ENCODE measurements at places on chromosomes 2 and 18.
A peak's percentile ranks its signal among the peaks of the same experiment; 100 is the strongest.

DNA sequence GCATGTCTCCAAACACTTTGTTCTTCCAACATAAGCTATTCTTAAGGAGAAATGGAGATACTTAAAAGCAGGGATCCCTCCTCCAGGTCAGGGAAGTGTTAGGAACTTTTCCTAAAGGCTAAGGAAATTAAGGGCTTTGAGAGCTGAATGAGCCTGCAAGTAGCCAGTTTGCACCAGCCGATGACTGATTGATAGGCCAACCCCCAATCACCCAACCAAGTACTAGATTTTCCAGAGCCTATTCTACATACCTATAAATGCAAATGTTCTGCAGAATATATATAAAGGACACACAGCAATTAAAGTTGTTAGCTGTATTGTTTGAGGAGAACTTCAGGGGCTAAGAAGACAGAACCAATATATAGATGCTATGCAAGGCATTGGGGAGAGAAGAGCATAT, 547.6 kb downstream of the NRXN1 start:
- DNase-seq = no peak

- DNase-seq = peak; percentile 20
These were observed 73.4 kb downstream of the CDCA7 start for GRCh38 chr2:173427887-173428668.

DNA sequence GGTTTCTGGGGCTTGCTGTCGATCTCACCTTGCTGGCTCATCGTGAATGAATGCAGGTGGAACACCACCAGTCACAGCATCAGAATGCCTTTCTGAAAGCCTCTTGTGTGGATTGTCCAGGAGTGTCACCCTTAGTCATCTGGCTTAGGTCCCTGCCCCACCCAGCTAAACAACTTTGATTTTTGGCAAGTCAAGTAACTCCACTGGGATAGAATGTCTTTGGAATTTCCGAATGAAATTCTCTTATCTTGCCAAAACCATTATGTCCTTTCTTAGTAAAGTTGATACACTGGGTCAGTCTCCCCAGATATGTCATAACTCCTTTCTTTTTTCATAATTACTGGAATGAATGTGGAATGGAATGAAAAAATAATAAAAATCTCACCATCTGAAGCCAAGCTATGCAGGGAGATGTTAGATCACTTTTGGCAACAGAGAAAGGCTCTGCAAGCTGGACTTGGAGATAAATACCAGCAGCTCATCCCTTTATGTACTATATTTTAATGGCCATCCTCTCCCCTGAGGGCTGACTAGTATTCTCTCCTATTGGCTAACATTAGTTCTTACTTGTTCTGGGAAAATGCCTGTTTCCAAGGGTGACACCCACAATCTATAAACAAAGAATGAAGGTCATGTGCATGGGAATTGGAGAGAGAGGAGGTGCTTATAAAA, 35.4 kb downstream of the INSIG2 start:
- DNase-seq = peak; percentile 99

DNA sequence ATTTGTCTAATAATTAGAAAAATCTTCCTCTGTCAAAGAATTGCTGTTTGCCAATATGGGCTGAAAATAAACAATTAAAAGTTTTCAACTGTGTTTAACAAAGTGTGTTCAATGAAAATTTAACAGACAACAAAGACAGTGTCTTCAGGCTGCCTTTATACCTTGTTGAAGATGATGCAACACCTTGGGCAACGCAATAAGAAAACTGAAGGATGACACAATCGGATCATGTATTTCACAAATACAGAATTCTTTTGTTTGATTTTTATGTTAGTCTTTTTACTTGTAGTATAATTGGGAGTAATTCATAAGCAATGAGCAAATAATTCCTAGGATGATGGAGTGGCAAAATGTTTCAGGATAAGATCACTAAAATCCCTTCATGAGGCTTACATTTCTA, 27.8 kb downstream of the CHN1 start:
- no peak for DNase-seq

GRCh38 chr2:11796190-11797171, 50.0 kb downstream of the LPIN1 start:
- DNase-seq = peak; percentile 92

DNA sequence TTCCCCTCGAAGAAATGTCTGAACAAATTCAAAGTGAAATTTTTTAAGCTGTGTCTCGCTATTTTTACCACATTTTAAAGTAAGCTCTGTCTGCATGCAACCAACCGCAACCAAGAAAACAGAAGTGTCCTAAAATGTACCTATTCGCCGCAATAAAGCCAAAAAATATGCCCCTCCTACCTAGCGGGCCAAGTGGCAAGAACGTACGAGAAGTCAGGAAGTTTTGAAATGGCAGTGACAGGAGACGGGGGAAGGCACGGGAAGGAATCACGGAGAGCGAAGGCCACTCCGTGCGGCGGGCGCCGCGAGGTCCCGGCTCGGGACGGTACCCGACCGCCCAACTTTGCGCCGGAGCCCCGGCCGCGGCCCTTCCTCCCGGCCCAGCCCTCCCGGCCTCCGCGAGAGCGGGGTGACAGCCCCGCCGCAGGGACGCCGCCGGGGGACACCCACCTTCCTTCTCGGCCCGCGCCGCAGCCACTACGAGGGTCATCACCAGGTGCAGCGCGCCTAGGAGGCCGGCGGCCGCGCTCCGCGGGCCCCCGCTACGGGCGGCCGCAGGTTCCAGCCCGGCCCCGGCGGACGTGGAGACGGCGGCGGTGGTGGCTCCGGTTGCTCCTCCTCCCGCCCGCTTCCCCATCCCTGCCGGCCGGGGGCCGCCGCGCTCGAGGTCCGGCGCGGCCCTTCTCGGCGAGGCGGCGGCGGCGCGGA, 568 bp downstream of the TMEM131 start:
- peak; percentile 10 for DNase-seq

GRCh38 chr2:241996100-241996499, 126.6 kb downstream of the RTP5 start:
- DNase-seq = no peak

DNA sequence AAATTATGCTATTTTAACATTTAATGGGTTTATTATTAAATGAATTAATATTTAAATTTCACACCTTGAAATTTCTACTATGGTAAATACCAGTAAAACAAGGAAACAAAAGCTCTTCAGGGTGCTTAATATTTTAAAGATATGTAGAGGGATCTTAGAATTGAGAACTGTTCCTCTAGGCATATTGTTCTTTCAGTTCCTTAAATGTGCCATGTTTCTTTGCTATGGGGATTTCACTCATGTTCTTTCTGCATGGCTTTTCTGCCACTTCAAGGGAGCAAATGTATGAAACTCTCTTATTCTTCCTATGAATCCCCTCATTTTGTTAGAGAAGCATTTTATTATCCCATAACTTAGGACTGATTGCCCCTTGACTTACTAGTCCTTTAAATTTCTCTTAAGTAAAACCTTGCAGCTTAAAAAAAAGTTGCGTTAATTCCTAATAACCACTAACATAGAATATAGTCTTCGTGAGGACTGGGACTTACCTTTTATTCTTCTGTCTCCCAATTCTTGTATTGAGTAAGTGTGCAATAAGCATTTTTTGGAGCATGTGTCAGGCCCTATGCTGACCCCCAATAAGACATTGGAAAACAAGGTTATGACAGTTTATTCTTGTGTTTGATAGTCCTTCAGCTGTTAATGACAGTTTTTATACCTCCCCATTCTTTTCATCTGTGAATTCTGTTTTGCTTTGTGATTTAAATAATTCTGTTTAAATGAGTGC, 95.7 kb downstream of the BIRC6 start:
- DNase-seq = no peak

- no peak for DNase-seq
These were observed 181.1 kb downstream of the INO80D start for GRCh38 chr2:205904873-205905272.

GRCh38 chr2:18814387-18814786, 225.0 kb upstream of the NT5C1B start:
- peak; percentile 30 for DNase-seq

GRCh38 chr2:113224647-113225236, 51.0 kb downstream of the PSD4 start:
- no peak for DNase-seq

DNA sequence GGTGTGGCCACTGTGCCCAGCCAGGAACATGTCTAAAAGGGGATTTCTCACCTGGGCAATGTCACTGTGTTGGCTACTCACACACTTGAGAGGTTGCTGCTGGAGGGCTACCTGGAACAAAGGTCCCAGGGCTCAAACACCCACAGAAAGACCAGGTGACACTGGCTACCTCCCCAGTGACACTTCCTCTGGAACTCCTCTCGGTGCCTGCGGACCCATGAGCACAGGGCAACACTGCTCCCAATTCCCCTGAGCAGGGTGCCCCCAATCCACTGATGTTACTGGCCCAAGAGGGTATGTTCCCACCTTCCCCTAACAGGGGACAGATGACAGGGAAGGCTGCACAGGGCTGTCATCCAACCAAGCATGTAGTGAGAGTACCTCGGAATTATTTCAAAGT, 5.8 kb downstream of the NPPC start:
- no peak for DNase-seq

DNA sequence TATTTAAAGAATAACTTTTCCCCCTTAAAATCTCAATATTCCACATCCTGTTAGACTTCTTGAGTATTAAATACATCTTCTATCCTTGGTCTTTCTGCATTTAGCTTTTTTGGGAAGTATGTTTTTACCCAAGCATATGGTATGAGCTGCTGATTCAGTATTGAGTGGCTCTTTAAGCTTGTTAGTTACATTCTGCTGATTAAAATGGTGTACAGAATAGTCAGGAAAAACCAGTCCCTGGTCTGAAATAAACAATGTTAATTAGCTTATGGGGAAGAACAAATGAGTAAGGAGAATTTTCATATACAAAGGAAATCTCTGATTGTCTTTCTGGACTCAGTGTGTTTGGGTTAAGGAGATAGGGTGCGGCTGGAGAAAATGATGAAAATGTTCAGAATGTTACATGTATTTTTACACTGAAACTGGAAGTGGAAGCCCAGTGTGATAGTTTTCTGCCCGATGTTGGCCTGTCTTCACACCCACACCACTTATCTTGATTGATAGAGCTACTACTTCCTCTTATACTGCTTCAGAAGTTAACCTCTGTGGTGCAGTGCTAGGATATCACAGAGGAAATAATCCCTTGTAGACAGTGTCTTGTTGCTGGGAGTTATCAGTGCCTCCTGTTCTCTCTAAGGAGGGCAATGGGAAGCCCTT, 84.0 kb downstream of the MSH2 start:
- DNase-seq = no peak

- no peak for DNase-seq
These were observed 19.5 kb downstream of the B3GNT7 start for GRCh38 chr2:231415029-231415428.

DNA sequence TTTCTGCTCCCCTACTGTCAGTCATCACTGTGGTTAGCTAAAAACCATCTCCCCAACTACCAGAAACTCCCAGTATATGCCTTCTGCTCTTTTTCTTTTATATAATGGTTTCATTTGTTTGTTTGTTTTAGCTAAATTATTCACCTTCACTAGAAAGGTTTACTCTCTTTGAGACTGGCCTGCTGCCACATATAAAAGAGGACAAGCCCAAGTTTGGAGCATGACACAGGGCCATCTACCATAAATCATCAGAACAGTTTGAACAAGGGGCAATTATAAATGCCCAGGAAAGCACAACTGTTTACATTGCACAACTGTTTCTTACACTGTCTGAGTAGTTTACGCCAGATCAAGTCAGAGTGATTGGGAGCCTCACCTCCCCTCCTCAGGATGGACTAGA, 471.0 kb upstream of the PIK3C3 start:
- no peak for DNase-seq

All from GM04504 (cell line).